ENCODE measurements at places on chromosomes 5 and 9.

DNA sequence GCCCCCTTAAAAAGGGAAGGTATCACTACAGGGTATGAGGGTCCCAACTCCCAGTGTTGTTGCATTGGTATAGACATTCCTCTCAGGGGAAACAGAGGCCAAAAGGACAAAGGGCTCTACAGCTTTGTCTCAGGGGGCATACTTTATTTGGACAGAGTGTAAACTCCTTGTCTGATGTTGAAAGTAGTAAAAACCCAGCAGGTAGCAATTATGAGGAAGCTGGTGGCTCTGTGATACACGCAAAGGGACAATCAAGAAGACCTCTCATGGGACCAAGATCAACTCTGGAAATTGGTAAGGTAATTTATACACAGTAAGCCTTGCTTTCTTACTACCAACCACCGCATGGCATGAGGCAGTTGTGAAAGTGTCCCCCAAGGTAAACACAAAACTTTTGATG is 764.6 kb downstream of the CDH12 start:
- no peak for DNase-seq

- DNase-seq = no peak
Measured at GRCh38 chr5:40386289-40386688, 293.4 kb upstream of the PTGER4 start.

- no peak for DNase-seq
Measured at GRCh38 chr9:112755675-112756074, 5.1 kb downstream of the SNX30 start.

DNA sequence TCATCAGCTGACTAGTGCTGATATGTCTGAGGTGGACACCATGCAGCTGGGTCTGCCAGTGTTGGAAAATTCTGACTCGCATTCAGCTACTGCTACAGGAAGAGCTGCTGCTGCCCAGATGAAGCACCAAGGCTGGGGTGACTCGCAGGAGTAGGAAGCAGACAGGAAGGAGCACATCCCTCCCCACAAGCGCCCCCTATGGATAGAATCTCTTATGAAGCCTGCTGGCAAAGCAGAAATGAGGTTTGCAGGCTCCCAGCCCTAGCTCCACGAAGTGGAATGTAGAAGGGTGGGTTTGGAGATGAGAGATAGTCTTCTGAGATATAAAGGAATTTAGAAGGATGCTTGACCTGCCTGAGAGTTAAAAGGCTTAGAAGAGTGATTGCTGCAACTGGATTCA is 443.0 kb downstream of the ACTL7B start:
- DNase-seq = no peak

GRCh38 chr5:107589520-107590193 is 81.1 kb downstream of the EFNA5 start:
- DNase-seq = no peak

DNA sequence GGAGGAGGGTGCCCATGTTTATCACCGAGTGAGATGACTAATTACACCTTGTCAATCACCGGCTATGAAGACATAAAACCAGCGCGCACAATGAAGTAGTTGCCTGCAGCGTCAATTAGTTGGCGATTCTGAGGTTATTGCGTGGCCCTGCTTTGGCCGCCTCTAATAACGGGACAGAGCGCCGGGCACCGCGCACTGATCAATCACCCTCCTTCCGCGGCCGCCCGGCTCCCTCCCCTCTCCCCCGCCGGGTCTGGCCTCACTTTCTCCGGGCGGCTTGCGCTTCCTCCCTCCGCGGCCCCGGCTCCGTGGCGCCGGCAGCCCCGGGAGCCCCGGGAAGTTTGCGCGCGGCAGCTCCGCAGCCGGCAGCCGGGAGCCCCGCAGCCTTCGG is 3.3 kb upstream of the LHX2 start:
- no peak for DNase-seq

DNA sequence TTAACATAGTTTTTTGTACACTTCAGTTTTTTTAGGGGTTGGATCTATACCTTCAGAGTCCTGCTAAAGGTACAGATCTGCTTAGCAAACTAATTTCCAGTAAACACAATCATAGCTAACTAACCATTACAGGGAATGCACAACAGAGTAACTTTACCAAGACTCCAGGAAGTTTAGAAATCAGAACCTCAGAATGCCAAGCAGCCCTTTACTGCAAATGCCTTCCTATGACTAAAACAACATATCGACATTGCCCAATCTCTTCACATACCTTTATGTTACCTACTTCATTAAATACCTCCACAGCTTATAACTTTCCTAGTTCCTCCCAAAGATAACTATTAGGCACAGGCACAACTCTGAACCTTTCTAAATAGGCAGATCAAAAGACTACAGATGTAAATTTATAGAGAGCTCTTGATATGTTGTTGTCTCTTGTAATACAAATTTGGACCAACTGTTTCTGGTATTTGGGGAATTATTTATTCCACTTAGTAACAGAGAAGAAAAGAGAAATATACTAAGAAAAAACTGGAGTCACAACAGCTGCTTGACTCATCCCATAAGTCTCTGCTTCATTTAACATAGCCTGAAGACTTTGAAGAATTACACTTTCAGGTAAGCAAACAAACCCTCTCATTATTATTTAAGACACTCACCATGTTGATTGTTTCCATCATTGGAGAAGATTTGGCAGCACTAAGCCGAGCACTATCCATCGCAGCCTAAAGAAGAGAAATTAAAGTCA is 46.0 kb upstream of the OR2K2 start:
- DNase-seq = no peak

- DNase-seq = no peak
Measured at GRCh38 chr9:83385317-83385716, 152.9 kb downstream of the FRMD3 start.

DNA sequence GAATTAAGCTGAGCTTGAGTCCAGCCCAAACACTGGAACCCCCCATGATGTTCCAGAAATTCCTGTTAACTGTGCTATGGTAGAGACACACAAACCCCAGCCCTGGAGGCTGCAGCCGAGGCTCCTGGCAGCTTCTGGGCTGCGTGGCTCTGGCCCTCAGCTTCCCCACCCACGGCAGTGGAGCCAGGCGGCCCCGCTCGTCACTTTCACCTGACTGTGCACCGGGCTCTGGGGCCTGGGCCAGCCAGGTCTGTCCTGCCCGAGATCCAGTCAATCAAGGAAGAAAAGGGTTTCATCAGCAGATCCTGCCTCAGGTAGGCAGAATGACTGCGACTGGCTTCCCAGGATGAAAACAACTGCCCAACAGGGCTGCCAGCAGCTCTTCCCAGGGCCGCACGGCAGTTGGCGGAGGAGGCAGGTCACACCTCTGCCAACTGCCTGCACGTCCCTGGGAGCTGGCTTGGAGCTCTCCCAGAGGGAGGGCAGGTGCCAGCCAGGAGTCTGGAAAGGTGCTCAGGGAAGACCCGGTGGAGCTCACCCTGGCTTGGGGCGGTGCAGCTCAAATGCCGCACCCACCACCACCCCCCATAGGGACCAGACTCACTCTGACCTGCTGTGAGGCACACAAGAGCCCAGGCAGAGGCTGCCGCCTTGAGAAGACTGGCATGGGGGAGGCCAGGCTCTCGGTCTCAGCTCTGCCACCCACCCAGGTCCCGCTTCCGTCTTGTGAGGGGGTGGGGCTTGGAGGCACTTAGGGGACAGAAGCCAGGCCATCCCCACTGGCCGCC is 20.7 kb downstream of the BRD3 start:
- DNase-seq = no peak

DNA sequence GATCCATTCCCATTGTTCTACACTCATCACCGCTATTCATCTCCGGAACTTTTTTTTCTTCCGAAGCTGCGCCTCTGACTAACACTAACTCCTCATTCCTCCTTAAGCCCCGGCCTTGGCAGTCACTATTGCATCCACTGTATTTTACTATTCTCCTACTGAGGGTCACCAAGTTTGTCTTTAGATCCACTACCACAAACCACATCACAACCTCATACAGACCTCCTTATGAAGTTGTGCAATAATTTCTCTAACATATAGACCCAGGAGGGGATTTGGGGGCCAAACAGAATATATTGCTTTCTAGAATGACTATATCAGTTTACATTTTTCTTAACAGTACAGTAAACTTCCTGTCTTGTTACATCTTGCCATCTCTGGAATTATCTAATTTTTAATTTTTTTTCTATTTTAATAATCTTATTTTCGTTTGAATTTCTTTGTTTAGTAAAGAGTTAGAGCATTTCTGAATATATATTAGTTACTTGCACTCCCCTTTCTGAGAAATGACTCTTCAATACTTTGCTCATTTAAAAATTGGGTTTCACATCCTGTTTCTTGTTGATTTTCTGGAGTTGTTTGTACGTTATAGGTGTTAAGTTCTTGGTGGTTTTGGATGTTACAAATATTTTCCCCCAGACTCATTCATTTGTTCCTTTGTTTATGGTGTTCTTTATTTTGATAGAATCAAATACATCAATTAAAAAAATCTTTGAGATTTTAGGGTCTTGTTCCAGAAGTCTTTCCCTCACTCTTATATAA is 37.1 kb downstream of the DMRT2 start:
- no peak for DNase-seq
